ENCODE measurements at places on chromosomes 3 and 15. TPM values are rescaled to one million over a fixed set of nuclear protein-coding genes. Genes with fewer than 3 reads are reported as not detected.
A peak's percentile ranks its signal among the peaks of the same experiment; 100 is the strongest.

DNA sequence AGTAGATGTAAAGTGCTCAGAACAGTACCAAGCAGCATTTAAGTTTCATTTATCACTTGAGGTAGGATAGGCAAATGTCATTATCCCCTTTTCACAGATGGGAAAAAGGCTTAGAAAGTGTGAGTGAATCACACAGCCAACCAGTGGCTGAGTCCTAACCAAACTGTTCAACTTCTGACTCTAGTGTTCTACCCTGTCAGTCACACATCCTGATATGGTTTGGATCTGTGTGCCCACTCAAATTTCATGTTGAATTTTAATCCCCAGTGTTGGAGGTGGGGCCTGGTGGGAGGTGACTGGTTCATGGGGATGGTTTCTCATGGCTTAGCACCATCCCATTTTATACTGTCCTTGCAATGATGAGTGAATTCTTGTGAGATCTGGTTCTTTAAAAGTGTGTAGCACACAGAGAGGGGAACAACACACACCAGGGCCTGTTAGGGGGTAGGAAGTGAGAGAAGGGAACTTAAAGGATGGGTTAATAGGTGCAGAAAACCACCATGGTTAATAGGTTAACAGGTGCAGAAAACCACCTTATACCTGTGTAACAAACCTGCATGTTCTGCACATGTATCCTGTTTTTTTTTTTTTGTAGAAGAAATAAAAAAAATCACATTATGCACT, 304.7 kb downstream of the SUCLG2 start:
- no peak for DNase-seq

DNA sequence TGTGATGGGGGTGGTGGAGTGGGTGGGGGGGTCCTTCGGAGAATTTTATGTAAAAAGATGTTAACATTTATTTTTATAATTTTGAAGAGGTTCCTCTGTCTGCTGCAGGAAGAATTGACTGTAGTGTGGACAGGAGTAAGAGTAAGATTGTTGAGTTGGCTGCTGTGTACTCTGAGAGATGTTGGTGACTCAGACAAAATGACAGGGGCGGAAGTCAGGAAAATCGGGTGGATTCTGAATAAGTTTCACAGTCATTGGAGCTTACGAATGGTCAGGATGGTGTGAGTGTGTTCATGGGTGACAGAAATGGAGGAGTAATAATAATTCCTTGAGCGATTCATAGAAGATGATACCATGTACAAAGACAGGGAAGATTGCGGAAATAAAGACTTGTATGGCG, 420.0 kb downstream of the ROBO2 start:
- DNase-seq = no peak

GRCh38 chr15:40956541-40956982, 3.3 kb downstream of the CHAC1 start:
- DNase-seq = no peak

GRCh38 chr3:46221391-46221790, 13.3 kb upstream of the CCR1 start:
- no peak for DNase-seq

DNA sequence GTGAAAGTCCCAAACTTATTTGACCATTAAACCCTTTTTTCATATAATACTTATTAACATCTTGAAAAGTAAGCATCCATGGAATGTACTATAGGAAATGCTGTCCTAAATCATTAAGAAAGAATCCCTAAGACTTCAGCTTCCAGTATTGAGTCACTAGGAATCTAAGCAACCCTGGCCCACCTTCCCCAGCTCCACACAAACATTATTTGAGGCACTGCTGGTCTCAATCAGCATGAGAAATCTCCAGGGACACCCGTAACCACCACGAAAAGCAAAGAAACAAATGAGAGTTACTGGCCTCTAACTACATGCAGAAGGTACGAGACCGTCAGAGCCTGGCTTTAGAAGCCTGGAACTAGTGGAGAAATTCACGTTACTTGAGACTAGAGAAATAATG, 68.2 kb downstream of the POLQ start:
- DNase-seq = peak; percentile 40

DNA sequence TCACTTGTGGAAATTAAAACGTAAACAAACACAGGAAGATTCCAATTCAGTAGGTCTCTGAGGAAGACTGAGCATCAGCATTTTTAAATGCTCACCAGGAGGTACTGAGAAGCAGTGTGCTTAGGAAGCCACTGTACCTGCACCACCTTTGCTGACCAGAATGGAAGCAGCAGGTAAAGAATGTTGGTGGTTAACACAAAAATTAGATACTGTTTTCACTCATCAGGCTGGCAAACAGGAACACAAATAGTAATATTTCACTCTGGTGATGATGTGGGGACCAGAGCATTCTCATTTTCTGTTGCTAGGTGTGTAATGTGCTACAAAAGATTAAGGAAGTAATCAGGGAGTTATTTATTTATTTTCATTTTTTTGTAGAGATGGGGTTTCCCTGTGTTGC, 29.9 kb upstream of the GHSR start:
- no peak for DNase-seq

GRCh38 chr3:151135541-151136337, 50.3 kb downstream of the MED12L start:
- no peak for DNase-seq

DNA sequence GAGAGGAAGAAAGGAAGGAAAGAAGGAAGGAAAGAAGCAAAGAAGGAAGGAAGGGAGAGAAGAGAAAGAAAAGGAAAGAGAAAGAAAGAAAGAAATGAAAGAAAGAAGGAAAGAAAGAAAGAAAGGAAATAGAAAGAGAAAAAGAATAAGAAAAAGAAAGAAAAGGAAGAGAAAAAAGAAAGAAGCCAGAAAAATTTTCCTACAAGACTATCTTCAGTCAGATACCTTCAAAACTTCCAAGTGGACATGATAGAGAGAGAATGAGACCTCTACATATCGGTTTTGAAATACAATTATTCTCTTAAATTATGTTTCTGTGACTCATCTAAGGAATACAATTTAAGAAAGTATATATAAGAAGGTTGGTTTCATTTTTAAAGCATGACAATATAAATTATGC, 1369.0 kb downstream of the ZPLD1 start:
- DNase-seq = no peak

Gene C15orf39
- 12.4 TPM for total RNA-seq

DNA sequence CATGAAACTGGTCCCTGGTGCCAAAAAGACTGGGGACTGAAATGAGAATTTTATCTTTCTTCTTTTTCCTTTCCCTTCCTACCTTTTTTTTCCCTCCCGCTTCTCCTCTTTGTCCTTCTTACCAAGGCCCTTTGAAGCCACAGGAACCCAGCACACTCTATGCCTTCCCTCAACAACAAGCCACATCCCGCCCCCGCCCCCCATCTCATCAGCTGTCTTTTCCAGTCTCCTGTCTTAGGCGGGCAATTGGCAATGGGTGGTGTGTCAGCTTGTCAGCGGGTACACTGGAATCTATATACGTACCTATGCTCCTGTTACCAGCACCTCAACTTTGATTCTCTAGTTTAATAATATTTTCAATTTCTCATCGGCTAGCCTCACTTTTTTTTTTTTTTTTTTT, 56.3 kb upstream of the CHD2 start:
- no peak for DNase-seq

DNA sequence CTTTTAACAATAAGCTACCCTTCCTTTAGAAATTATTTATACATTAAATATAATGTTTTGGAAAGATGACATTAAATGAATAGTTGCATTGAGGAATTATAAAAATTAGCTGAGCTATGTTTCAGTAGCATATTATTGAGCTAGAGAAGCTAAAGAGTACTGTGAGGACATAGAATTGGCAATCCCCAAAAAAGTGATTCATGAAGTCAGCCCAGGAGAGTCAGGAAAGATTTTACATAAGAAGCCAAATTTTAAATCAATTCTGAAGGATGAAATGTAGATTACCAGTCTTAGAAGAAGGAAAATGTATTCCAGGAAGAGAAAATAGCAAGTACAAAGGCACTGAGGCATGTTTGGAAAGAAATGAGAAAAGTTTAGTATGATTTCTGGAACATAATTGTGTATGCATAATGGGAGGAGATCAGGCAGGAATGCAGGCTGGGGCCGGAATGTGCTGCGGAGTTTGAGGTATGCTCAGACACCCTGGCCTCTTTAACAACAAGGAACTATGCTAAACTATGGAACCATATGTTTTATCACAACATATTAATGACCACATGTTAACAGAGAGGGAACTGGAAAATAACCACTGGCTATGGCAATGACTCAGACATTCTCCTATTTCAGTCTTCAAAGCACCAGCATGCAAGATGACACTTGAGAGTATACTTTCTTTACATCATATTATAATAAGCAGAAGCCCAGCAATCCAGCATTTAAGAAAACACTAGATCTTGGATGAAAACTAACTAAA, 103.3 kb upstream of the COL8A1 start:
- no peak for DNase-seq

- peak; percentile 54 for DNase-seq
Observed at GRCh38 chr15:98801234-98801561, 152.9 kb downstream of the IGF1R start.

- peak; percentile 76 for DNase-seq
Observed at GRCh38 chr3:71582612-71583565, 639 bp downstream of the FOXP1 start.

DNA sequence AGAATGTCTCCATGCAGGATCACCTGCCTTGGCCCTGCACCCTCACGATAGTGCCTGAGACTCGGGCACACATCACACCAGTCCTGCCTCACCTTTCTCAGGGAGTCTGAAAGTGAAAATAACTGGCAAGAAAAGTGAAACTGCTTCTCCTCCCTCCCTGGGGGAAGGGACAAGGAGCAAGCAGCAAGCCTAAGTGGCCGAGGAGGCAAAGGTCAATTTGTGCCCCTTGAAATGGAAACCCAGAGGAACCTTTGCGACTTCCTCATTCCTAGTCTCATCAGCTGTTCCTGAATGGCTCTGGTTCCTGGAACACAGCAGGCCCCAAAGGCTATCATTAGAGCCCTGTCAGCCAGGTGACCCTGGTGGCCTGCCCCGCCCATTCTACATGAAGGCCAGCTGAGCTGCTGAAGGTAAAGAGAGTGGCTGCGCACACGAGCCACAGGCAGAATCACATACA, 28.0 kb upstream of the SLCO2A1 start:
- DNase-seq = no peak

DNA sequence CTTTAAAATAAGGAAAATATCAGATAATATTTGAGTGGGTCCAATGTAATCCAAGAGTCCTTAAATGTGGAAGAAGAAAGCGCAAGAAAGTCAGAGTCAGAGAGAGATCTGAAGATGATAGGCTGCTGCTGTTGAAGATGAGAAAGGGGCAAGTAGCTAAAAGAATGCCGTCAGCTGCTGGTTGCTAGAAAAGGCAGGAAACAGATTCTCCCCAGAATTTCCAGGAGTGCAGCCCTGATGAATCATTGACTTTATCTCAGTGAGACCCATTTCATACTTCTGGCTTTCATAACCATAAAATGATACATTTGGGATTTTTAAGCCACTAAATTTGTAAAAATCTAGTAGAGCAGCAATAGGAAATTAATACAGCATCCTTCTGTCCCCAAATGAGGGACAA, 7.5 kb upstream of the CHMP2B start:
- DNase-seq = no peak

GRCh38 chr15:59436774-59437141, 1.2 kb upstream of the FAM81A start:
- DNase-seq = peak; percentile 41

- DNase-seq = no peak
Observed at GRCh38 chr3:64382153-64382552, 156.9 kb upstream of the PRICKLE2 start.

DNA sequence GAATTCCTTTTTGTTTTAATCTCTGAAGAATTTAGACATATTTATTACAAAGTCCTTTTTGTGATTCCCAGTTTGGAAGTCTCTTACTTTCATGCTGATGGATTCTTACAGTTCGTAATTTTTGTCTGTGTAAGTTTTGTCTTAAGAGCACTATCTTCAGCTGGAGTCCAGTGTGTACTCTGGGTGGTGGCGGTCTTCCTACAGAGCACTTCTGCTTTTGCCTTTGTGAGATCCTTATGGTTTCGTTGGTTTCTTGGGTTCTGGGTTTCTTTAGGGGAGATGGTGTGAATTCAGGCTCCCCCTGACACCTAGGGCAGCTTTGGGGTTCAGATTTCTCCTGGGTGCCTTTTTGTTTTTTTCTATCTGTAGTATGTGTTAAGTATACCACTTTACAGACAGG, 45.3 kb downstream of the PLS1 start:
- DNase-seq = no peak

DNA sequence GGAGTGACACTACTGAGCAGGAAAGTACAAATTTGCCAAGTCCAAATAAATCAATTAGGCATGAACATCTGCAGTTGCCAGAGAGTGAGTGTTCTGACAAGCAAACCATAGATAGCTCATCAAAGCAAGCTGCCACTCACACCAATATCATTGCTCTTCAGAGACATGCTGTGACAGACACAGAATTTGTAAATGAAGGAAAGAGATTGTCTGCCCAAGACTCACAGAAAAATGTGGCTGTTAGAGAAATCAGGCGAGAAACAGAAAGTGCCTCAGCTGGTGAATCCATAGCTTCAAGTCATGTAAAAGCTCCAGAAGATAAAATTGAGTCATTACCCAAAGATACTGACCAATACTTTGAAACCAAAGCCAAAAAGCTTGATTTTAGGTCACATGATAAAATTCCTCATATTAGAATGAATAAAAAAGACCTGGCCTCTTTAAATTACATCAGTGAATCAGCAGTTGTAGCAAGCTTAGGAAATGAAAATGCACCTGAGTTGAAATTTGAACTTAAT, 50.8 kb downstream of the CRYBG3 start:
- no peak for DNase-seq

Gene RTP1
- not detected for total RNA-seq

Gene SCG5
- total RNA-seq = not detected

DNA sequence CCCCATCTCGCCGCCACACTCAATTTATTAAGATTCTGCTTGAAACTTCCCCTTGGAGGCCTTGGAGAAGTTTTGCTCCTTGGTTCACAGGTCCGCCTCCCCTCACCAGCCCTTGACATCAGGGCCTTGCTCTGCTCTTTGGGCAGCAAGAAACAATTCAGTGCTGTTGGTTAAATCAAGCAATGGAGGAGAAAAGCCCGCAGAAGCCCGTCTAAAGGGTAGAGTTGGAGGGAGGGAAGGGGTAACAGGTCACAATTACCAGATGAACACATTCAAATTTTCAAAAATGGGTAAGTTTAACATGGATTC, 429 bp downstream of the PARP9 start:
- DNase-seq = peak; percentile 27

Measured in dermis blood vessel endothelial cell (primary cell).